ENCODE measurements at places on chromosomes 12 and 14. TPM values are rescaled to one million over a fixed set of nuclear protein-coding genes. Genes with fewer than 3 reads are reported as not detected.
A peak's percentile ranks its signal among the peaks of the same experiment; 100 is the strongest.

- H3K4me3 ChIP-seq, result no peak overlapping the region
- H3K27me3 ChIP-seq, result no peaks in the 10 kb centered on the region
- H3K4me1 ChIP-seq, result no peaks in the 10 kb centered on the region
- DNase-seq, result no peak
Measured at GRCh38 chr12:130041983-130042812, 120.1 kb upstream of the FZD10 start.

The CELA1 gene
- total RNA-seq, result not detected

The CKB gene
- 70.8 TPM for total RNA-seq

The ANHX gene
- not detected for total RNA-seq

The FOXM1 gene
- total RNA-seq, result 6.4 TPM

DNA sequence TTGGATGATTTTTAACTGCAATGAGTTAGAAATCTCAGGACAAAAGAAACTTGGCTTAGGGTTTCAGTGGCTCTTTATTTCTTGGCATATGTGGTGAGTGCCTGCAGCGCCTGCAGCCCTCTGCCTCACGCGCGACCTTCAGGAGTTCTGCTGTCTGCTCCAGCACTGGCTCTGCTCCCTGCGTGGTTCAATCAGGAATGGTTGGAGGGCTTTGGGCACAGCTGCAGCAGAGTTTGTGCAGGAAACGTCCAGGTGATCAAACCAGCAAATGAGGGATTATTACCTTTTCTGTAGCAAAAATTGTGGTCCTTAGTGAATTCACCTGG is 19.8 kb downstream of the PPM1H start:
- H3K27me3 ChIP-seq, result no peaks in the 10 kb centered on the region
- H3K4me1 ChIP-seq, result no peaks in the 10 kb centered on the region
- no peak overlapping the region for H3K4me3 ChIP-seq

- no peaks in the 10 kb centered on the region for H3K4me1 ChIP-seq
- DNase-seq, result peak; percentile 30
- no peaks in the 10 kb centered on the region for H3K27me3 ChIP-seq
Measured at GRCh38 chr14:100603341-100604120, 16.3 kb upstream of the BEGAIN start.

The TMEM106C gene
- total RNA-seq, result 326 TPM

The TAS2R50 gene
- total RNA-seq, result 1.9 TPM

- DNase-seq, result no peak
- H3K4me3 ChIP-seq, result no peak overlapping the region
- no peak overlapping the region for H3K27ac ChIP-seq
Measured at GRCh38 chr12:56528846-56529245, 7.2 kb downstream of the RBMS2 start.

GRCh38 chr12:68480526-68480925 is 130.2 kb upstream of the RAP1B start:
- no peak for DNase-seq
- no peaks in the 10 kb centered on the region for H3K27me3 ChIP-seq
- no peaks in the 10 kb centered on the region for H3K4me1 ChIP-seq
- no peaks in the 10 kb centered on the region for H3K36me3 ChIP-seq

GRCh38 chr14:52918486-52918885 is 32.4 kb downstream of the FERMT2 start:
- H3K4me3 ChIP-seq, result no peak overlapping the region
- no peaks in the 10 kb centered on the region for H3K27me3 ChIP-seq
- no peaks in the 10 kb centered on the region for H3K4me1 ChIP-seq
- no peak for DNase-seq

The SOX5 gene
- 27.2 TPM for total RNA-seq

DNA sequence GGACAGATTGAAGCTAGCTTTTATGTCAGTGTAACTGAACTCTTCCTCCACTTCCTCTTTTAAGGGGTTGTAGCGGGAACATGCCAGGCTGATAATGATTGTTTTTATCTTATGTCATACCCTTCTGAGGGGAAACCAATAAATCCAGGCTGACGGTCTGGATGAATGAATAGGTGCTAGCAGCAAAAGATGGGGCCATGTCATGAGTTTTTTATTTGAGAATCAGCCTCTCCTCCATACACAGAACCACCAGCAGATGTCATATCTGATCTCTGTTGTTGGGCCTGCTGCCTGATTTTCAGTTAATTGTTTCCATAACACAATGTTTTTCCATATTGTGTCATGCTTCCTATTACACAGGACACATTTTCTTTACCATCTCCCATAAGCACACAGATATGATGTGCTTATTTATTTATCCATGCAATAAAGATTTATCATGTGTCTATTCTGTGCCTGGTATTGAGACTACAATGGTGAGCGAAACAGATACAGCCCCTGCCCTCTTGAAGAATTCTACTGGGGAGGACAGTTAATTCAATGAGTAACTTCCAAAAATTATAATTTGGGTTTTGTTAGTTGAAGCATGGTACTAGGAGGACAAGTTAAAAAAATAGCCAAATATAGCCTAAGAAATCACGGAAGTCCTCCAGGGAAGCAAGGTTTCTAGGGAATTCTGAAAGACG is 33.6 kb upstream of the CRY1 start:
- H3K27me3 ChIP-seq, result no peaks in the 10 kb centered on the region
- no peaks in the 10 kb centered on the region for H3K4me1 ChIP-seq
- no peak for DNase-seq
- no peak overlapping the region for H3K4me3 ChIP-seq

The PTPN21 gene
- total RNA-seq, result 20.8 TPM

DNA sequence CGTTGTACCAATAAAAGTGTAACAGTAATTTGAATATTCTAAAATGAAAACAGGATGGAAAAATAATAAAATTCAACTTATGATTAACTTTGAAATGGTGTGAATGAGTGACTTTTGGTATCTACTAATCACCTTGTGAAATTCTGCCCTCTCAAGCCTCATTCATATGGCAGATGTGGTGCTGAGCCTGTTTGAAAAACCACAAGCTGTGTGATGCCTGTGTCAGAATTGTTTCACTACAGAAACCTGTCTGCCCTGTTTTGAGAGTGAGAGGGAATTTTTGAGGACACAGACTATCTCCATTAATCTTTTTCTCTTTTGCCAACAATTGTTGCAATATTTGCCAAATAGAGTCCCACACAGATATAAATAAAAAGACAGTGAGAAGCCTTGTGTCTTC is 3.9 kb upstream of the RNU6-7 start:
- no peak overlapping the region for H3K27ac ChIP-seq
- no peak for DNase-seq
- peaks cover 15% of the 10 kb centered on the region for H3K4me1 ChIP-seq
- no peaks in the 10 kb centered on the region for H3K27me3 ChIP-seq
- H3K4me3 ChIP-seq, result no peak overlapping the region

The CYP46A1 gene
- total RNA-seq, result not detected

GRCh38 chr12:68119250-68119649 is 40.3 kb downstream of the IFNG start:
- H3K36me3 ChIP-seq, result no peaks in the 10 kb centered on the region
- no peaks in the 10 kb centered on the region for H3K4me1 ChIP-seq
- H3K27ac ChIP-seq, result no peak overlapping the region
- H3K27me3 ChIP-seq, result no peaks in the 10 kb centered on the region

DNA sequence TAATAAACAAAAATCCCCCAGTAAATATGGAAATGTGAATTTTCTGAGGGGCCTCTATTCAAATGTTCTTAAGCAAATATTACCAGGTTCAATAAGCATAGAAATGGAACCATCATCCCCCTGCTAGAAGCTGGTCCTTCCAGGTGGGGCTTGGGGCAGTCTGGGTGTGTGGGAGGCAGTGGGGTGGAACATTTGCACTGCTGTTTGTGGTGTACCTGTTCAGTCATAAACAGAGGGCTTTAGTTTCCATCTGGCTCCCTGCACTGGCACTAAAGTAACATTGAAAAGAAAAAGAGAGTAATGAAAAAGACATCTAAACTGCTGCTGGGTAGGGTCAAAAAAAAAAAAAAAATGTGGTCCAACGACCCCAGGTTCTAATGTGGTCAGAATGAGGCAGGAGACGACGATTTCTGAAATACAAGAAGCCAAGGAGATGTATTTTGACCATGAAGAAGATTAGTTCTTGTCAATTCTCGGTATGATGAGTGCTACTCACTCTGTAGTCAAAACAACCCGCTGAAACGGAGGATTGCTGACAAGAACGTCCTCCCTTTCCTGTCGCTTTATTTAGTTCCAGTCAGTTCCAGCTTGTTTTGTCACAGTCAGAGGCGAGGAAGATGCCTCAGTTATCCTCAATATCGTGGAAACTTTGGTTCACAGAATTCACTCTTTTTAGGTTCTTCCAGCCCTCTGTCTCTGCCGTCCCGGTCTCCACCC is 44.2 kb upstream of the MANSC4 start:
- no peak overlapping the region for H3K4me3 ChIP-seq
- no peaks in the 10 kb centered on the region for H3K36me3 ChIP-seq
- H3K27ac ChIP-seq, result no peak overlapping the region
- no peaks in the 10 kb centered on the region for H3K27me3 ChIP-seq

GRCh38 chr12:26118308-26118707 is 6.5 kb downstream of the BHLHE41 start:
- peaks cover 7% of the 10 kb centered on the region for H3K4me1 ChIP-seq
- H3K27me3 ChIP-seq, result no peaks in the 10 kb centered on the region
- peak overlapping the region; percentile 29 for H3K27ac ChIP-seq
- no peak for DNase-seq
- no peaks in the 10 kb centered on the region for H3K36me3 ChIP-seq
- H3K4me3 ChIP-seq, result no peak overlapping the region
